PC-9 (cell line): ENCODE measurements at places on chromosomes 7 and 10.

DNA sequence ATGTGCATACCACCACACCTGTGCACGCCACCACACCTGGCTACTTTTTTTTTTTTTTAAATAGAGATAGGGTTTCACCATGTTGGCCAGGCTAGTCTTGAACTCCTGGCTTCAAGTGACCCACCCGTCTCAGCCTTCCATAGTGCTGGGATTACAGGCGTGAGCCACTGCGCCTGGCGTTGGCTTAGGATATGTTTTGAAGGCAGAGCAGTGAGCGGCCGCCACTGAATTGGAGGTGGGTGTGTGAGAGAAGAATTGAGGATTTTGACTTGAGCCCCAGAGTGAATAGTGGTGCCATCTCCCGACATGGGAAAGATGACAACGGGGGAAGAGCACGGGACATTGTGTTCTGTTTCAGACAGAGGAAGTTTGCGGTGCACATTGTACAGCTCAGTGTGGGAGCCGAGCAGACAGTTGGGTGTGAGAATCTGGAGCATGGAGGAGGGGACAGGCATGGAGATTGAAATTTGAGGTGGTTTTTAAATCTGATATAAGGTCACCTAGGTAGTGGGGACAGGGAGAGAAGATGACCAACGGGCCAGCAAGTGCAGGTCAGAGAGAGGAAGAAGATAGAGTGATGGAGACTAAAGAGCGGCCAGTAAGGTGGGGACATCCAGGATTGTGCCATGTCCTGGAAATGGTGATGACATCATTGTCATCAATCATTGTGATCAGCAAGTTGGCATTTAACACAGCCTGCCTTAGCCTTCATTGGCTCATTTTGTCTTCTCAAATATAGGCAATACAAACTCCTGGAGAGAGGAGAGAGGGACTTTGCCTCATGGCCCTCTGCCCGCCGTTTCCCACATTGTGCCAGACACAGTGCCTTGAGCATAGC is 35.8 kb downstream of the VWA2 start:
- H3K27me3 ChIP-seq, result no peaks in the 10 kb centered on the region
- peaks cover 14% of the 10 kb centered on the region; the same call in 1 of the 2 replicates for H3K4me1 ChIP-seq
- no peak overlapping the region for H3K4me3 ChIP-seq
- no peaks in the 10 kb centered on the region for H3K36me3 ChIP-seq

DNA sequence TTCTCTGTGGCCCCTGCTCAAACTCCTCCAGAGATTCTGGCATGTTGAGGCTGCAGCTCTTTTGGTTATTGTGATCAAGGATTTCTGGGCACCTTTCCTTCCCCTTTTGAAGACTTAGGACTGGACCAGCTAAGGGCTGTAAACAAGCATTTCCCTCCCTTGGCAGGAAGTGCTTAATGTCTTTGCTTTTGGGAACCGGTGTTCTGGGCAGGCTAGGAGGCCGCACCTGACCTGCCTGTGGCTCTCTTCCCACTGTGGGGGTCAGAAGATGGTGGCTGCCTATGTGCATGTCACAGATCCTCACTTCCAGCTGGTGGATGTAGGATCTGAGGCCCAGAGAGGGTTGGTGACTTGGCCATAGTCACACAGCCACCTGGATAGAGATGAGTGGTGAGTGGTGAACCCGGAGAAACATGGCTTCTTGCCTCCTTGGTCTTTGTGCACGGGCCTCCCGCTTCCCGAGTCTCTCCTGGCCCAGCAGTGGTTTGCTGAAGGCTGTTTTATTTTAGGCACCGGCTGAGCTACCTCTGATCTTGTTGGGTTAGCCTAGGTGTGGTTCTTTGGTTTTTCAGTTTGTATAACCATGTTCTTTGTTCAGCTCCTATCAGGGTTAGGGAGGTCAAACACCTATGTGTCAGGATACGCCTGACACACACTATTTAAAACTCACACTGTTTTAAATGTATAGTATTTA is 82.0 kb downstream of the GRK5 start:
- no peak for DNase-seq
- H3K27ac ChIP-seq, result peak overlapping the region; percentile 73
- peaks cover 28% of the 10 kb centered on the region for H3K4me1 ChIP-seq
- no peaks in the 10 kb centered on the region for H3K27me3 ChIP-seq
- no peaks in the 10 kb centered on the region for H3K36me3 ChIP-seq
- H3K4me3 ChIP-seq, result no peak overlapping the region

- H3K4me3 ChIP-seq, result no peak overlapping the region
- no peak overlapping the region for H3K27ac ChIP-seq
- peaks cover 17% of the 10 kb centered on the region for H3K27me3 ChIP-seq
- DNase-seq, result no peak
Measured at GRCh38 chr7:119545118-119545517, 727.9 kb upstream of the KCND2 start.

DNA sequence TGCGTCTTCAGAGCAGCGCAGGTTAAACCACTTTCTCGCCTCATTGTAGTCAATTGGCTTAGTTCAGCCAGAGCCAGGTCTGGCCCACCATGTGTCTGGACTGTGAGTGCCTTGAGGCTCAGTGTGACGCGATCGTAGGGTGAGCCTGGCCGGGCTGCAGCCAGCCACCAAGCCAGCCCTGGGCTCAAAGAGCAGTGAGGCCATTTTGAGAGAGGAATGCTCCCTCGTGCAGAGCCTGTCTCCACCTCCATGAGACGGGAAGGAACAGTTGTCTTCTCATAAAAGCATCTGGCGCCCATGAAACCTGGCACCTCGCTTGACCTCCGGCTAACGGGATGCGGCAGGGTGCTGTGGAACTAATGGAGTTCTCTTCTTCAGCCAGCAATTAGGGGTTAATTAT is 34.5 kb downstream of the LHPP start:
- no peak overlapping the region for H3K27ac ChIP-seq
- H3K4me1 ChIP-seq, result no peaks in the 10 kb centered on the region
- H3K4me3 ChIP-seq, result no peak overlapping the region
- H3K27me3 ChIP-seq, result no peaks in the 10 kb centered on the region
- H3K36me3 ChIP-seq, result no peaks in the 10 kb centered on the region
- no peak for DNase-seq

DNA sequence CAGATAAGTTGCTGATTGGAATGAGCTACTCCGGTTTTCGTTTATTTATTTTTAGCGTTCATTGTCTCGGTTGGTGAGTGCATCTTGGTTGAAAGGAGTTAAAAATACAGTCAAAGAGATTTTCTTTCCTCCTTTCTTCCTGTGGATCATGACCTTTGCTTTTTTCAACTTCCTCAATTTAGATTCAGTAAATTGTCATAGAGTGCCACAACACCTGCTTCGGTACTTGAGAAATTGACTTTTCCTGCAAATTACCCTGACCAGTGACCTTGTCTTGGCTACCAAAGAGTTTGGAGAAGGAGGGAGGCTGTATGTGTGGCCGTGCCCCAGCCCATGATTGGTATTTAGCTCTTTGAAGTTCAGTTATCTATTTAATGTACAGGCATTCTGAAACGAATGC is 128.7 kb downstream of the FAM204A start:
- H3K4me1 ChIP-seq, result no peaks in the 10 kb centered on the region
- H3K27me3 ChIP-seq, result no peaks in the 10 kb centered on the region
- no peak overlapping the region for H3K27ac ChIP-seq
- DNase-seq, result no peak

DNA sequence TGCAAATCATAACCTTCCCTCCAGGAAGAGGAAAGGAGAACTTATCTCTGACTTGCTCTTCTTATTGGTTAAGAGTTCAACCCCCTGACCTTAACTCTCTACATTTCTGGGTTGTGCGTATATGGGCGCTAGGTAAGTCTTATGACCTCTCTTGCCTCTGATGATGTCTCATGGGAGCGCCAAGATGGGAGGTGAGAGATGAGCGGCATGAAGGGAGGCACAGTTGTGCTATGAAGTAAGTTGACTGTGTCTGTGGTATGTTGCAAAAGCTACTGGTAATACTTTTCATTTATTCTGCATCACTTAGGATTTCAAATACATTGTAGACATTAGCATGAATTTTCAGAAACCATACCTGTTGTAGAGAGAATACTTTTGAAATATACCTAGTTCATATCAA is 59.0 kb downstream of the EXOC6 start:
- H3K4me3 ChIP-seq, result no peak overlapping the region
- DNase-seq, result no peak
- H3K4me1 ChIP-seq, result no peaks in the 10 kb centered on the region
- no peaks in the 10 kb centered on the region for H3K36me3 ChIP-seq
- H3K27ac ChIP-seq, result no peak overlapping the region
- H3K27me3 ChIP-seq, result no peaks in the 10 kb centered on the region

DNA sequence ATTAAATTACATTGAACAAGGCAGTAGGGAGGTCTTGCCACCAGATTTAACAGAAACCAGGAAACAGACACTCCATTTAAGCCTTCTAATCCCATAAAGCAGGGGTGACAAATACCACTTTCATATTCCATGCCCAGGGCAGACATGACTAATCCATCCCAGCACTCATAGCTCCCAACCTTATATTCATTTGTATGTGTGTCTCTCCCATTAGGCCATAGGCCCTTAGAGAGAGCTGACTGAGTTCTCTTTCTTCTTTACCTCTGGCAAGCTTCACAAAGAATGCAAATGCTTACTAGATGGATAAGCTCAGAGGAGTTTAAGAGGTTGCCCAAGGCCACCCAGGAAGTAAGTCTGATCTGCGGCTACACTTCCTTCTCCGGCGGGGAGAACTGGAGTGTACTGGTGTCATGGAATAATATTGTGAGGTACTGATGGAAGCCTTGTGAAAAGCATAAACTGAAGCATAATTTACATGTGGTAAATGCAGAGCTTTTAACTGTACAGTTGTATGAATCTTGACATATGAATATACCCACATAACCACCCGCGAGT is 239.7 kb upstream of the HABP2 start:
- H3K4me1 ChIP-seq, result no peaks in the 10 kb centered on the region
- H3K4me3 ChIP-seq, result no peak overlapping the region
- H3K27ac ChIP-seq, result no peak overlapping the region
- no peak for DNase-seq
- no peaks in the 10 kb centered on the region for H3K27me3 ChIP-seq

GRCh38 chr7:102152672-102153598 is 133.7 kb upstream of the SH2B2 start:
- peak; percentile 97 for DNase-seq
- no peaks in the 10 kb centered on the region for H3K36me3 ChIP-seq
- H3K27ac ChIP-seq, result peak overlapping the region; percentile 99
- H3K27me3 ChIP-seq, result no peaks in the 10 kb centered on the region
- peaks cover 41% of the 10 kb centered on the region for H3K4me1 ChIP-seq

DNA sequence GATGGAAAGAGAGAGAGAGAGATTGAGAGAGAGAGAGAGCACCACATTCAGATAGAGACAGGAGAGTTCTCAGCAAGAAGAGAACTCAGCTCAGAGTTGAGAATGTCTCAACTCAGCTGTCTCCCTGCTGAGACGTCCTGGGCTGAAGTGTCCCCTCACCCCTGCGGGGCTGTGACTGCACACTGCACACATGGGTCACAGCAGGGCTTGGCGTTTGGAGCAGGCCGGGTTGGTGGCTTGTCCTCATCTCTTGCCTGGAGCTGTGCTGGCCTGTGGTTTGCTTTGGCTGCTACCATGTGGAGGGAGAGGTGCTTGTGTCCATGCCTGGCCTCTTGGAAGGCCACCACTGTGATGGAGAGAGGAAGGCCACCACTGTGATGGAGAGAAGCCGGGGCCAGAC is 167.9 kb downstream of the RNF216 start:
- H3K4me3 ChIP-seq, result no peak overlapping the region
- no peak for DNase-seq
- no peak overlapping the region for H3K27ac ChIP-seq
- H3K27me3 ChIP-seq, result no peaks in the 10 kb centered on the region

GRCh38 chr10:71809628-71810027 is 36.3 kb upstream of the VSIR start:
- H3K36me3 ChIP-seq, result no peaks in the 10 kb centered on the region
- no peaks in the 10 kb centered on the region for H3K27me3 ChIP-seq
- H3K27ac ChIP-seq, result no peak overlapping the region
- no peak overlapping the region for H3K4me3 ChIP-seq
